ENCODE measurements at places on chromosomes 6 and 20.

DNA sequence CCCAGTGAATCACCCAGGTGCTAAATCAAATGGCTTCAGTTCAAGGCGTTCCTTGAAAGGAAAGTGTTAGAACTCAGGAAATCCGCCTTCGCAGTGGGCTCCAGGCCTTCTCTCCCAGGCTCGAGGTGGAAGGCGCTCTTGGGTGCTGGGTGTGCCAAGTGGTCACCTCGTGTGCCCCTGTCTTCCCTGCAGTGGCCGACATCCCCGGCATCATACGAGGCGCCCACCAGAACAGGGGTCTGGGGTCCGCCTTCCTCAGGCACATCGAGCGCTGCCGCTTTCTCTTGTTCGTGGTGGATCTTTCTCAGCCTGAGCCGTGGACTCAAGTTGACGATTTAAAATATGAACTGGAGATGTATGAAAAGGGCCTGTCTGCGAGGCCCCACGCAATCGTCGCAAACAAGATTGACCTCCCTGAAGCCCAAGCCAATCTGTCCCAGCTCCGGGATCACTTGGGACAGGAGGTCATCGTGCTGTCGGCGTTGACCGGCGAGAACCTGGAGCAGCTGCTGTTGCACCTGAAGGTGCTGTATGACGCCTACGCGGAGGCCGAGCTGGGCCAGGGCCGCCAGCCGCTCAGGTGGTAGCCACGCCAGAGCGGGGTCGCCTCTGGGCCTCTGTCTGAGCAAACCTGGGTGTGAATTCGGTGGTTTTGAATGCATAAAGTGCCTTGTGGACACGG lies 17.8 kb downstream of the MTG2 start:
- DNase-seq = no peak

GRCh38 chr6:92159046-92159445 lies 1260.3 kb downstream of the EPHA7 start:
- no peak for DNase-seq

GRCh38 chr20:41452226-41452625 lies 85.6 kb upstream of the EMILIN3 start:
- DNase-seq = no peak

- DNase-seq = no peak
These were observed 18.7 kb downstream of the CNKSR3 start for GRCh38 chr6:154491567-154492470.

DNA sequence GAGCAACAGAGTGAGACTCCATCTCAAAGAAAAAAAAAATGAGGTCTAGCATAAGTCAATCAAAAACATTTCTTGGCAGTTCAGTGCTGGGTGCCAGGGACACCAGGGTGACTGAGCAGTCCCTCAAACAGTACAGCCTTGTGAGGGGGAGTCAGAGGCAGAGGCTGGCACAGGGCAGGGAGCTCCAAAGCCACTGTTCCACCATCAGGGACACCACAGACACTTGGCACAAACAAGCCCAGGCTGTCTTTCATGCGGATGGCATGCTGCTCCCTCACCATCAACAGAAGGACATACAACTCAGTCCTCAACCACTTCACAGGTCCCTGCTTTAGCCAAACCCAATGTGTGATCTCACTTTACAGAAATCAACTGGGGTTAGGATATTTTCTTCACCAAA lies 36.0 kb upstream of the GRM4 start:
- DNase-seq = no peak

- no peak for DNase-seq
These were observed 2.4 kb upstream of the TNXB start for GRCh38 chr6:32111424-32112066.

- no peak for DNase-seq
These were observed 7.7 kb downstream of the PHIP start for GRCh38 chr6:79070206-79070825.

GRCh38 chr6:5763407-5763806 lies 243.3 kb downstream of the NRN1 start:
- DNase-seq = no peak

DNA sequence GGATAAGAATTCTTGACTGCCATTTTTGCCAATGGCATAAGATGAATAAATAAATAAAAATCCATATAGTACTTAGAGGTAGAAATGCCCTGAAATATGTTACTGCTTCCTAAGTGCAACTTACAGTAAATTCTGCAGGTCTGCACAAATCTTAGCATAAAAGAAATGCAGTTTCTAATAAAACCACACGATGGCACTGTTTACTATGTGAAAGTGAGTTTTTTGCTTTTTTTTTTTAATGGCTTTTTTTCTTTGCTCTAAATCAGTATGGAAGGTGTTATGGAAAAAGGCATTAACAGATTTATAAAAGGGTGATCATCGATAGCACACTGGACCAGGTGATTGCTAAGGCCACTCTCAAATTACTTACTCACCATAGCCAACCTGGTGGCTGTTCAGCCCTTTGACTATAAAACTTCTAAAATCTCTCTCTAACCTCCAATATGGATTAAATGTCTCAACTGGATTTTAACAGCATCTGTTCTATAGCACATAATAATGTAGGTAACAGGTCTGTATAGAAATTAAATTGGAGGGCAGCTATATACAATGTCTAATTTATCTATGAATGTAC lies 45.8 kb downstream of the AHI1 start:
- DNase-seq = no peak

- no peak for DNase-seq
These were observed 67.4 kb downstream of the KIF16B start for GRCh38 chr20:16505894-16506293.

GRCh38 chr20:4809707-4810106 lies 88.0 kb downstream of the PRND start:
- DNase-seq = no peak

- DNase-seq = no peak
These were observed at the start of gene PTK6 for GRCh38 chr20:63536997-63537524. Gene PTK6 (minus strand): TSS chr20:63537376. CDS start chr20:63537314, 62 bp downstream.

- DNase-seq = no peak
These were observed 43.3 kb downstream of the SNX5 start for GRCh38 chr20:17925141-17925939.

GRCh38 chr6:69790629-69791028 lies 6.2 kb downstream of the LMBRD1 start:
- DNase-seq = no peak

- DNase-seq = no peak
These were observed 12.2 kb downstream of the BACH2 start for GRCh38 chr6:90284236-90285041.

GRCh38 chr20:31972471-31973021 lies 4.6 kb downstream of the XKR7 start:
- no peak for DNase-seq

- DNase-seq = no peak
These were observed 1.4 kb upstream of the CHD6 start for GRCh38 chr20:41619360-41620100.

GRCh38 chr6:6461138-6461537 lies 127.4 kb upstream of the LY86 start:
- DNase-seq = no peak

DNA sequence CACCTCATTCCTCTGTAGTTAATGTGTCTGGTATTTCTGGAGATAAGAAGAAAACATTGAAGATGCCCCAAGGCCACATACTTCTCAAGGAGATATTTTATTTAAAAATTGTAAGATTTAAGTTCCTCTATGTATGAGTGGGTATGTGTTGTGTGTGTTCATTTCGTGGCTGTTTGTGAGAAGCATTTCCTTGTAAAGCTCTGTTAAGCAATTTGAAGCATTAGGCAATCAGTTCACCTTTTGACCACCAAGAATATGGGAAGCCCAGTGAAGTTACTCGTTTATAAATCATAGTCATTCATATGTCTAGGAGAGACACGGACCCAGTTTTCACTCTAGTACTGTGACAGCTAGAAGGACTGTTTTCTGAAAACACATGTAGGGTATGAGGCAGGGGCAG lies 717.6 kb upstream of the MAP3K7 start:
- no peak for DNase-seq

- no peak for DNase-seq
These were observed 72.3 kb upstream of the DST start for GRCh38 chr6:56714982-56715456.

DNA sequence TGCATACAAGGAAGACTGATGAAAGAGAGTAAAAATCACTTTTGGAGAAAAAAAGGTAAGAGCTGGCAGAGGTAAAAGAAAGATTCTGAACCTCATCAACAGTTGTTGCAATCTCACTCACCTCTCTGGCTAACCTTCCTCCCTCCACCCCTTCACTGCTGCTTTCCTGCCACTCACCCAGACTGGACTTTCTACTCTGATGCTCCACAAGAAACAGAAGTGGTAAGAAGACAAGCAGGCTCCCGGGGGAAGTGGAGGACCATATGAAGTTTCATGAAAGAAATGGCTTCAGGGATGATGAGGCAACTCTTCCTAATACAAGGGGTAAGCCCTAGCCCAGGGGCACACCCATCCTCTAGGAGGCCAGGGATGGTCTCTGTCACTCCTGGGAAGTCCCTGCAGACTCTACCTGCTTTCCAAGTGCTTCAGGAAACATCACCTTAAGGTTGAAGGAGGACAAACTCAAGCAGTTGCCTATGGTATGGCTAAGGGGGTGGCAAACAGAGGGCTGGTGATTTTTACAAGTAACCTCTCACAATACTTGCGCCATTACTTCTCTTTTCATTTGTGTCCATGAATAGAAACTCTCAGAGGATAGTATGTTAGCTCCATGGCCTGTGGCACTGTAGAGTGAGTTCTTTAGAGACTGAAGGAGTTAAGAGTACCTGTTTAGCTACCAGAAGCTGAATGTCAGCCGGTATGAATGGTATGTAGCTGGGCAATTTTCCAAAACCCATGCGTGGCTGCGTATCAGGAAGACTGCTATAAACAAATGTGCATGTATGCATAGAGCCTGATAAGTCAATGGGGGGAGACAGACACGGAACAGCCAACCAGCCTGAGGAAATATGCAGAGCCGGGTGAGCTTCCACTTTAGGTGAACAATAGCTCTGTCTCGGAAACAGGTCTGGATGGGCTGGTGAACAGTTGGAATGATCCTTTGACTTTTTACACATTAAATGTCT lies 112.0 kb downstream of the BACH2 start:
- no peak for DNase-seq

DNA sequence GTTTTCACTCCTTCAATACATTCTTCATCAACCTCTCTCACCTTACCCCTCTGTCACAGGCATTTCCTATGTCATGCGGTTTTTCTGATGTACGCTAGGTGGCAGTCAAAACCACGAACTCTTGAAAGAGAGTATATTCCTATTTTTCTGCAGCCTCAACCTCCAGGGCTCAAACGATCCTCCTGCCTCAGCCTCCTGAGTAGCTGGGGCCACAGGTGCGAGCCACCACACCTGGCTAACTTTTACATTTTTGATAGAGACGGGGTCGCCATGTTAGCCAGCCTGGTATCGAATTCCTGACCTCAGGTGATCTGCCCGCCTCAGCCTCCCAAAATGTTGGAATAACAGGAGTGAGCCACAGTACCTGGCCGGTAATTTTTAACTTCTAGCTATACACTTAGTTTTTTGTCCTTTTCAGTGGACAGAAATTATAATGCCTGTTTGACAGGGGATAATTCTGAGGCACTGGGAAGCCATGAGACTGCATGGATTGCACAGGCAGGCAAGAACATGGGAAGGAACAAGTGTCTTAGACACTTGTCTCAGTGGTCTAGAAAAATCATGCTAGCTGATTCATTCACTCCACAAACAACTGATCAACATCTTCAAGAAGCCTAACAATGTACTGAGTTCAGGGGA lies 22.5 kb upstream of the HFE start:
- DNase-seq = peak; percentile 4

DNA sequence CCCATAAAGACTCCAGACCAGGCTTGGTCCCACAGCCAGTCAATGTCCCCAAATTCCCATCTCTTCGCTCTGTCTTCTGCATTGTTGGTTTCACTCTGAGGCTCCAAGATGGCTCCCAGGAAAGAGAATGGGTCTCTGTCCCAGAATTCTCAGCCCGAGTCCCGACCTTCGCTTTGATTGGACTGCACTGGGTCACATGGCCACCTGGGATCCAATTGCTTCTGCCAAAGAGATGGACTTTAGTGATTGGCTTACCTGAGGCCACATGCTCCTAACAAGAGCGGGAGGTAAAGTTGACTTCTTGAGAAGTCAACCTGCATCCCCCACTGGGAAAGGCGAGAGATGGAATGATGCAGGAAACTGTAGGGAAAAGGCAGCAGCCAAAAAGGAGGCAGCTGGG lies 104.7 kb upstream of the PMEPA1 start:
- no peak for DNase-seq

DNA sequence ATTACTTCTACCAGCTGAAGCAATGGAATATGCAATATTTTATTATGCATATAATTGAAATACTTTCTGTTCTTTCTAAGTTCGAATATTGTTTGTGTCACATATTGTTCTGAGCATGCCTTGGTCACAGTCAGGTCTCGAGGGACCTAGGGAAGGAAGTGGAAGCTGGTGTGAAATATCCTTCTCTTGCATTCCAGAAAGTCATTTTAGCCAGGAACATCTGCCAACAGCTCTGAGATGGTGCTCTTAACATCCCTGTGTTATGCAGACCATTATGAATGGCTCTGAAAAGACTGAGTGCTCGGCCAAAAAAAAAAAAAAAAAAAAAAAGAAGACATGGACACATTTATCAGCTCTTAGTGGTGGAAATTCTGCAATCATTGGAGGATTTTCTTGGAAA lies 132.7 kb upstream of the JAG1 start:
- DNase-seq = no peak

DNA sequence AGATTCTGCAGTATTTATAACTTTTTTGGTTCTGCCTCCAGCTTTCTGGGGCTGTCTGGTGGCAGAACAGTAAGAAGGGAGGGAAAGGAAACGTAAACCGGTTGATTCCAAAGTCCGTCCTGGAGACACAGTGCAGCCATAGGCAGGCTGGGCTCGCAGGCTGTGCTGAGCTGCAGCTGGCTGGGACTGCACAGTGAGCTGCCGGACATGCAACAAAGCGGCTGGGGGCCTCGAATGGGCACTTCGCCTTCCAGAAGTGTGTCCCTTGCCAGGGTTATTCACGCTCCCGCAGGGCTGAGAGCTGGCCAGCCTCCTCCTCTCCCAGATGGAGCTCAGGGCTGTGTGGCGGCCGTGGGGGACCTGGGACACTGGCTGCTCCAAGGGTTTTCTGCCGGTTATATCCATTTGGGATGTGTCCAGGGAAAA lies 78.1 kb upstream of the CD93 start:
- DNase-seq = no peak

DNA sequence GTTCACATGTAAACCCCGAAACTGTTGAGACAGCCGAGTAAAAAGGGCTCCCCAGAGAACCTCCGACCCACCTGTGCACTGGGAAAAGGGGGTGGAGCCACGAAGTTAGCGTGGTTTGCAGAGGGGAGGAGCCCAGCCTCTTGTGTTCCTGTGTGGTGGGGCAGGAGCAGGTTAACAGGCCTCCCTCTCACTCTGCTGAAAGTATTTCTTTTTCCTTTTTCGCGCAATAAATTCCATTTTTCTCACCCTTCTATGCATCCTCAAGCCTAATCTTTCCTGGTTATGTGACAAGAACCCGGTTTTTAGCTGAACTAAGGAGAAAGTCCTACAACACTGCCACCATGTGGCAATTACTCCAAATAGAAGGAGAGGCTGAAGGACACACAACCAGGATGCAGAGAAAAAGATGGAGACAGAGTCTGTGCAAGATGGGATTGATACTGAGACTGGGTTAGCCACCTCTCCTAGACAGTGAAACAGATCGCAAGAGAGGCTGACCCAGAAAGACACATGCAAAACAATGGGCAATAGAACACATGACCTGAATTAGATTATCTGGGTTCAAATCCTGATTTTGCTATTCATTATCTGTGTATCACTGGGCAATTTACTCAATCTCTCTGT lies 168.7 kb upstream of the PRSS16 start:
- DNase-seq = peak; percentile 12

GRCh38 chr6:85404564-85405174 lies 45.2 kb upstream of the NT5E start:
- no peak for DNase-seq

All from stimulated activated CD4-positive, alpha-beta T cell treated with anti-CD3 and anti-CD28 coated beads, Interleukin-12 subunit alpha, Interleukin-12 subunit beta, amount 100 ng/mL, for 4 hours (primary cell).